ENCODE measurements at places on chromosomes 3 and 15.

DNA sequence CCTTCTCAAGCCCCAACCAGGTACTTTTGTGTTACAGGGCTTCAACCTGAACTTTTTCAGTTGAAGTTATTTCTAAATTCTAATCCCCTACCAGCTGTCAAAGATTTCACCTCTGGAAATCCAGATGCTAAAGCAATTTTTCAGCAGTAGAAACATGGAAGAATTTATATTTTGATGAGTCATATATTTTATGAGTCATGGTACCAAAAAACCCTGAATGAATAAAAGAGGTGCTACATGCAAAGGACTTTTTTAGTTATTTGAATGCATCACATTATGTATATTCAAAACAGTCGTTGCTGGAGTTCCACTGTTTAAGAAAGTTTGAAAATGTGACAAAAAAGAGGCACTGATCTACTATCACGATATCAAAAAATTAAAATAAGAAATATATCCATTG is 96.0 kb upstream of the ZNF385D start:
- no peaks in the 10 kb centered on the region for H3K4me1 ChIP-seq
- no peak overlapping the region for H3K4me3 ChIP-seq
- H3K27me3 ChIP-seq: no peaks in the 10 kb centered on the region
- no peaks in the 10 kb centered on the region for H3K36me3 ChIP-seq
- DNase-seq: no peak
- no peak overlapping the region for H3K27ac ChIP-seq

- no peaks in the 10 kb centered on the region for H3K27me3 ChIP-seq
- no peak overlapping the region for H3K4me3 ChIP-seq
- no peak for DNase-seq
- no peak overlapping the region for H3K27ac ChIP-seq
- no peaks in the 10 kb centered on the region for H3K4me1 ChIP-seq
- no peaks in the 10 kb centered on the region for H3K36me3 ChIP-seq
These were observed 815.9 kb downstream of the VGLL3 start for GRCh38 chr3:86175051-86175536.

DNA sequence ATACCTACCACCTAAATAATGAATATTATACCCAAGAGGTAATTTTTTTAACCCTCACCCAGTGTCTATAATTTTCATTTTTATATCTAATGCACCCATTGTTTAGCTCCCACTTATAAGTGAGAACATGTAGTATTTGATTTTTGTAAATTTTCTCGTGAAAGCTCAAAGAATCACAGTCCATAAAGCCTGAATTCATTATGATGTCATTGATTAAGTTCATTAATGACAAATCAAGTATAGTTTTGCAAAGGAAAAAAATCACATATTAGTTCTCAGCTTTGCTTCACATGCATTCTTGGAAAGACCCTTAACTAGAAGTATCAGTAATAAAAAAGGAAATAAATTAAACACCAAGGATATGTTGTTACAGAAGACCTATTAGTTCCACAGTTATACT is 425.3 kb upstream of the UBE2E2 start:
- H3K27ac ChIP-seq: no peak overlapping the region
- H3K4me3 ChIP-seq: no peak overlapping the region
- no peak for DNase-seq

DNA sequence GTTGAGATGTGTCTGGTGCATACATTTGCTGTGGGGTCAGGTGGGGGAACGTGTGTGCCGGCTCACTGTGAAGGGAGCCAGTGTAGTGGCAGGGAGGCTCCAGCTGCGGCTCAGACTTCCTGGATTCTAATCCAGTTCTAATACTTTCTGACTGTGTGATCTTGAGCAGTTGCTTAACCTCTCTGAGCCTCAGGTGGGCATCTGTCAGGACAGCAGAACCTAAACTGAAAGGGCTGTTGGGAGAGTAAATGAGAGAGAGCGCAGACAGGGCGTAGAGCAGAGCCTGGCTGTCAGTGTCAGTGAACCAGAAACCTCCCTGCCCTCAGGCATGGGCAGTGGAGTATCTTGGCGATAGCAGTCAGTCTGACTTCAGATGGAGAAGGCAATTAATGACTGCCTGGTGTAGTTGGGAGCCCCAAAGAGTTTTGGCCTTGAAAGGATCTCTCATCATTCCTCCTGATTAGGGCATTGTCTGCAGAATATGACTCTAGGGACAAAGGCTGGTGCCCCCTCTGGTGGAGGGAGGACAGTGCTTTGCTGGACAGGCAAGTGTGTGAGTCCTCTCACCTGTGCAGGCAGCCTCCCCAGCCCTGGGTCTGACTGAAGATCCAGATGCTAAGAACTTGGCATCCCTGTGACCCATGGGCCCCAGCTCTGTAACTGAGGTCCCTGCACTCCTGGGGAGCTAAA is 9.6 kb downstream of the KBTBD13 start:
- no peak for DNase-seq
- no peak overlapping the region for H3K4me3 ChIP-seq
- no peak overlapping the region for H3K27ac ChIP-seq
- peaks cover 68% of the 10 kb centered on the region for H3K4me1 ChIP-seq

DNA sequence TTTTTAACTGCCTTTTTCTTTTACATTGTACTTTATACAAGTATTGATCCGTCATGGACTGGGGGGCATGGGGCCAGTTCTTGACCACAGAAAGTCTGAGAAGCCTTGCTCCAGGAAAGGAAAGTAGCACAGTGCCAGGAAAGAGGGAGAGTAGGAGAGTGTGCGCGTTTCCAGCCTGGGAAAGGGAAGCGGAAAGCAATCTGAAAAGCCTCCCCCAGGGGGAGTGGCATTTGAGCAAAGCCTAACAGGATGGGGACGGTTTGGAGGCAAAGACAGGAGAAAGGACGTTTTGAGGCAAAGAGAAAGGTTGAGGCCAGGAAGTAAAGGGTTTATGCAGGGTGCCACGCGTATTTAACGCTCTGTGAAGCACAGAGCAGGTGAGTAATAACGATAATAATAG is 116.9 kb downstream of the RORA start:
- no peaks in the 10 kb centered on the region for H3K4me1 ChIP-seq
- no peak overlapping the region for H3K4me3 ChIP-seq

DNA sequence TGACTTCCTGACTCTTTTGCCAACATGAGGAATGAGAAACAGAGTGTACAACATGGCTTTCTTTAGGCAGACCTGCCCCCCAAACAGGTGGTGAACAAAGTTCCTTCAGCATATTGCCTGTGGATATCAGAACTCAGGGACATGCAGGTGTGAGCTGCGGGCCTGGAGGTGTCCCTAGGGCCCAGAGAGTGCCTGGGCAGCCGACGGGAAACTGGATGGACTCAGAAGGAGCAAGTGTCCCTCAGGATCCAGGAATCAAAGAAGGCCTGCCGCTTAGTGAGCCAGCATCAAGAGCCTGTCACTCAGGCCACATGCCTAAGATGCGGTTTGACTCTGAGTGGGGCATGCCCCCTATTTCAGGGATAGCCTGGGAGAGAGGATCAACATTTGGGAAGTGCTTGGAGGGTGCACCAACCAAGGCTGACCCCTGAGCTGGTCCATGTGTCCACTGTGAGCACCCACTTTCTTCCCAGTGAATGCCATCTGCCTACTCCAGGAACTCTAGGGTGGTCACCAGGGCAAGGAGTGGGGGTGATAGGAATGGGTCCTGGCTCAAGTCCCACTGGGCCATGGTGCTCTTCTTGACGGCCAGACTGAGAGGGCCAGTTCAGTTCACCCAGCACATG is 16.1 kb upstream of the POLR2M start:
- no peak for DNase-seq
- no peaks in the 10 kb centered on the region for H3K4me1 ChIP-seq
- no peak overlapping the region for H3K27ac ChIP-seq

DNA sequence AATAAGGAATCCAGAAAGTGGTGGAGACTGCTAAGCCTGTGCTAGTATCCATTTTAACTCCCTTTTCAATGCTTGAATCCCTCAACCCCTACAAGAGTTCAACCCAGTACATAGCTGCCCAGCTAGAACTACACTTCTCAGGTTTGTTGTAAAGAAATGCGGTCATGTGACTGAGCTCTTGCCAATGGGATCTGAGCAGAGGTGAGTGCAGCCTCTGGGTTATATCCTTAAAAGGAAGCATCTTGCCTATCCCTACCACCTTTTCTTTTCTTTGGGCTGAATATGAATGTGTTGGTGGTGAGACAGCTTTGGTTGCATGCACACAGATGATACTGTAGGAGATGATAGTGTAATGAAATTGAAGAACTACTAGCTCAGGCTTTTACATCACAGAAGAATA is 139.7 kb downstream of the CADPS start:
- H3K4me1 ChIP-seq: no peaks in the 10 kb centered on the region
- H3K27ac ChIP-seq: no peak overlapping the region
- DNase-seq: no peak
- H3K4me3 ChIP-seq: no peak overlapping the region
- H3K36me3 ChIP-seq: no peaks in the 10 kb centered on the region
